Karpas-422 (cell line): ENCODE measurements at places on chromosomes 11 and 22.

DNA sequence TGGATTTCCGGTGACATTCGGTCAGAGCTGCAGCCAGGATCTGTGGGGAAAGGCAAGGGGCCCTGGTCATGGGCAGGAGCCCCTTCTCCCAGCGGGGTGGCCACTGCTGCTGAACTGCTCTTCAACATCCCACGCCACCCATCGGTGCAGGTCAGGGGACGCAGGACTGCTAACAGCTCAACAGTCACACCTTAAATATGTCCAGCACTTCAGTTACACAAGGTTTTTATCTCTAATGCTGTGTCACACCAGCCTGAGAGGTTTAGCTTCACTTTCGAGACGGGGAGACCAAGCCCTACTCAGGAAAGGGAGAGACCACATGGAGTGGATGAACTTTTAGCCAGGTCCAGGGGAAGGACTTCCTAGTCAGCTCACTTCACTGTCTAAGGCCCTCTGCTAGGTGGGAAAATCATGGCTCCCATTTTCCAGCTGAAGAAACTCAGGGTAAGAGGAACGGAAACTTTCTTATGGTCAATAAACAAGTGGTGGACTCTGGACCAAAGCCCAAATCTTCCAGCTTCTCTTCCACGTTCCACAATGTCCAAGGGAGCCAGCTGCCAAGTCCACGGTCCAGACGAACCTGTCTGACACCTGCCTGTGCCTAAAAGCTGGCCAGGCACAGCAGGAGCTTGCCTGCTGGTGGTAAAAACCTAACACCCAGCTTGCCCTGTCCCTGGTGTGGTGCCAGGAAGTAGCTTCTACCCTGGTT lies 21.0 kb upstream of the CHADL start:
- DNase-seq = no peak

DNA sequence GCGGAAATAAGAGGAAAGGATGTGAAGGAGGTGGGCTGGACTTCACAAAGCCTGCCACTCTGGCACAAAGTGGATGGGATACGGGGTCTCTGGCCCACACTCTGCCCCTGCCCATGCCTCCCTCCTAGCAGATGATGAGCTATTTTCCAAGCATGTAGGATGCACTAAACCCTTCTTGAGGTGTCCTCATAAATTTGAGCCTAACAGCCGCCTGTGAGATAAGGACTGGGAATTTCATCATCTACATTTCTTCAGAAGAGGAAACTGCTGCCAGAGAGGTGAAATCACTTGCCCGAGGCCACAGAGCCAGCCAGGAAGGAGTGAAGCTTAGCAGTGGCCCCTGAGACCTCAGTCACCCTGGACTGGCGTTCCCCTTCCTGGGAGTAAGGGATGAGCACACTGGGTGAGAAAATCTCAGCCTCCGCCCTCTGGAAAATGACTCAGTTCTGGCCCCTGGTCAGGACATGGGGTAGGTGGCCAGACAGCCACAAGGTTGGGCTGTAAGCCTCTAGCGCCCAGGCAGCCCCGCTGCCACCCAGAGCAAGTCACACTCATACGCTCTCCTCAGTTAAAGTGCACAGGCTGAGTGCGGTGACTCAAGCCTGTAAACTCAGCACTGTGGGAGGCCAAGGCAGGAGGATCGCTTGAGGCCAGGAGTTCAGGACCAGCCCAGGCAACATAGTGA lies 27.9 kb downstream of the MB start:
- no peak for DNase-seq

- peak; percentile 97 for DNase-seq
Measured at GRCh38 chr22:22508274-22509176, at the start of gene ZNF280B. Gene ZNF280B, minus strand, starts transcription at chr22:22508742. Its CDS starts 19,344 bp downstream, at chr22:22489398.

DNA sequence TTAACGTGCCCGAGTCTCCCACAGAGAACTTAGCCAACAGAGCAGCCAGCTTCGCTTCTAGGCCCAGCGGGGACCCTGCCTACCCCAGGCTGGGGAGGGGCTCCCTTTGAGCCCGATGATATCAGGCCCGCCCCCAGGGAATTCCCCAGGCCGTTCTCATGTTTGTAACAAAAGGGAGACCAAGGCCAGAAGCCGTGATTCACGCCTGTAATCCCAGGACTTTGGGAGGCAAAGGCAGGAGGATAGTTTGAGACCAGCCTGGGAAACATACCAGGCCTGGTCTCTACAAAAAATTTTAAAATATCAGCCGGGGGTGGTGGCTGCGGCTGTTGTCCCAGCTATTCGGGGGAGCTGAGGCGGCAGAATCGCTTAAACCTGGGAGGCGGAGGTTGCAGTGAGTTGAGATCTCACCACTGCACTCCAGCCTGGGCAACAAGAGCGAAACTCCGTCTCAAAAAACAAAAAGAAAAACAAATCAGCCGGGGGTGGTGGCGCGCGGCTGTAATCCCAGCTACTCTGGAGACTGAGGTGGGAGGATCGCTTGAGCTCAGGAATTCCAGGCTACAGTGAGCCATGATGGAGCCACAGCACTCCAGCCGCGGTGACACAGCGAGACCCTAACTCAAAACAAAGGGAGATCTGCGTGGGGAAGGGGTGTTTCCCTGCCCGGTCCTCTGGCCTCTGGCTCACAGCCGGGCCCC lies 1.7 kb downstream of the DRD4 start:
- no peak for DNase-seq
